ENCODE measurements at places on chromosomes 5 and 9.

DNA sequence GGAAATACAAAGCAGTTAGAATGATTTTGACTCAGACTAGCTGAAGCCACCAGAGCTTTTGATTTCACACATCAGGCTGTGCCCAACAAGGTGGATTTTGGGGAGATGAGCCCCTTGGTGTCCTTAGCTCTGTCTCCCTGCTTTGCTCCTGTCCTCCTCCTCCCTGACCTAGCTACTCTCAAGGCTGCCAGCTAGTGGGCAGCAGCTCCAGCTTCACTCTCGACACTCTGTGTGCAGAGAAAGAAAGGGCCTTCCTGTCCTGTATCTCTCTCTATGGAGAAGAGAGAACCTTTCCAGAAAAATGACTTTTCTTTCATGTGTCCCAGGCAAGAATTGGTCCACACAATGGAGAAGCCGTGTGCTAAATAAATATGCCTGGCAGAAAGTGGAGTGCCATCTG, 446.2 kb downstream of the SEMA5A start:
- no peak for DNase-seq

DNA sequence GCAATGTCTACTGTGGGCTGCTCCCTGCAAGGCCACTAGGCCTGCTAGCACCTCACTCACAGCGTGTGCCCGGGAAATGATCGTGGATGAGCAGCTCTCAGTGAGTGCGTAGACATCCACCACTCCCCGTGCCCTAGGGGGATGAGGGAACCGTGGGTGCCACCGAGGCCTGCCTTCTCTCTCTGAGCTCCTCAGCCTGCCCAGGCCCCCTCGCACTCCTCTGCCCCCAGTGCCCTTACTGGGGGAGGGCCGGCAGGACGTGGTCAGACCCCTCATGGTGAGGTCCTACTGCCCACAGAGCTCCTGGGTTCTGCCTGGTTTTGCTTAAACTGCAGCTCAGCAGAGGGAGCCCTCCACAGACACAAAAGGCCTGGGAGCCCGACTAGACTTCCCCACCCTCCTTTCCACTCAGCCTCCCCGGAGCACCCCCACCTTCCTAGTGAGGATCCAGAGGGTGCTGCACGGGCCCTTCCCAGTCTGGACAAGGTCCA, 220.0 kb downstream of the CACNA1B start:
- DNase-seq, result no peak

- DNase-seq, result peak; percentile 88
Measured at GRCh38 chr5:181243564-181244343, at the start of gene RACK1. Gene RACK1, minus strand, starts transcription at chr5:181243906. Its CDS starts 106 bp downstream, at chr5:181243800.

GRCh38 chr5:32103521-32103920, 70.6 kb downstream of the GOLPH3 start:
- no peak for DNase-seq

- no peak for DNase-seq
Measured at GRCh38 chr5:95557841-95558240, 2.9 kb downstream of the ARSK start.

DNA sequence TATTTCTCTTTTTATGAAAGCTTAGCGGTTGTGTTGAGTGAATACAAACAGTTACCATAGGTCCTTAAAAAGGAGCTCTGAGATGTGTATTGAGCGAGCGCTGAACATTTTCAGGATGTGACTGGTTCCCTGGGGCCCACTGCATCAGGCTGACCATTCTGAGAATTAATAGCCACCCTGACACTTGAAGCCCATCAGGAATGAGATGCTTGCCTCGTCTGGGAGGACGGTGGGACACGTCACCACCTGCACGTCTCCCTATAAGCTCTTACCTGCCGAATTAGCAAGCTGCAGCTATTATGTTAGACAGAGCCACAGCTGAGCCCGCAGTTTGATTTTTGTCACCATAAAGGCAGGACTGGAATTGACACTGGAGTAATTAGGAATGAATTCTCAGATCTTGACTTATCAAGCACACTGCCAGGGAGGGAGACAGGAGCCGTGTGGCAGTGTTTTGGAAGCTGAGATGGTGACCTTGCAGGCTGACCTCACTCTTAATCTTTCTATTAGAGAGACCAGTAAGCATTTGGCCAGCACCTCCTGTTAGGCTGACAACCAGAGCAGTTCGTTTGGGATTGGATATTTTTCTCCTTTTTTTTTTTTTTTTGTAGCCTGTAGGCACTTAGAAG, 373.1 kb upstream of the WWC1 start:
- no peak for DNase-seq

DNA sequence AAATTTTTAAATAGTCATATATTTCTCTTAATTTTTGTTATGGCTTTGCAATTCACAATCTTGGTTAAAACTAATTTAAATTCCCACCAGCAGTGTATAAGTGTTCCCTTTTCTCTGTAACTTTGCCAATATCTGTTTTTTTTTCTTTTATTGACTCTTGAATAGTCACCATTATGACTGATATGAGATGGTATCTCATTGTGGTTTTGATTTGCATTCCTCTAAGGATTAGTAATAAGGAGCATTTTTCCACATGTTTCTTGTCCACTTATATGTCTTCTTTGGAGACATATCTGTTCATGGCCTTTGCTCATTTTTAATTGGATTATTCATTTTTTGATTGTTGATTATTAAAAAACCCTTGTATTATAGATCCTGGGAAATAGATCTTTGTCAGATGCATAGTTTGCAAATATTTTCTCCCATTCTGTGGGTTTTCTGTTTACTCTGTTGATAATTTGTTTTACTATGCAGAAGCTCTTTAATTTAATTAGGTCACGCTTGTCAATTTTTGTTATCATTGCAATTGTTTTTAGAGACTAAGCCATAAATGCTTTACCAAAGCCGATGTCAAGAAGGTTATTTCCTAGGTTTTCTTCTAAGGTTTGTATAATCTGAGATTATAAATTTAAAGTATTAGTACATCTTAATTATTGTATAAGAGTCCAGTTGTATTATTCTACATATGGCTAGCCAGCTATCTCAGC, 610.9 kb downstream of the CHSY3 start:
- no peak for DNase-seq

- no peak for DNase-seq
Measured at GRCh38 chr5:180596668-180597231, 5.5 kb upstream of the SCGB3A1 start.

DNA sequence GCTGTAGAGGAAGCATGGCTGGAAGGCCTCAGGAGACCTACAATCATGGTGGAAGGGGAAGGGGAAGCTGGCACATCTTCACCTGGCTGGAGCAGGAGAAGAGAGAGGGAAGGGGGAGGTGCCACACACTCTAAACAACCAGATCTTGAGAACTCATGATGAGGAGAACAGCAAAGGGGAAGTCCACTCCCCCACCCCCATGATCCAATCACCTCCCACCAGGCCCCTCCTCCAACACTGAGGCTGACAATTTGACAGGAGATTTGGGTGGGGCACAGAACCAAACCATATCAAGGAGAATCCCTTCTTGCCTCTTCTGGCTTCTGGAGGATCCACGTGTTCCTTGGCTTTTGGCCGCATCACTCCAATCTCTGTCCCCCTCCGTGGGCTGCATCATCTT, 13.1 kb upstream of the CMBL start:
- DNase-seq, result no peak

DNA sequence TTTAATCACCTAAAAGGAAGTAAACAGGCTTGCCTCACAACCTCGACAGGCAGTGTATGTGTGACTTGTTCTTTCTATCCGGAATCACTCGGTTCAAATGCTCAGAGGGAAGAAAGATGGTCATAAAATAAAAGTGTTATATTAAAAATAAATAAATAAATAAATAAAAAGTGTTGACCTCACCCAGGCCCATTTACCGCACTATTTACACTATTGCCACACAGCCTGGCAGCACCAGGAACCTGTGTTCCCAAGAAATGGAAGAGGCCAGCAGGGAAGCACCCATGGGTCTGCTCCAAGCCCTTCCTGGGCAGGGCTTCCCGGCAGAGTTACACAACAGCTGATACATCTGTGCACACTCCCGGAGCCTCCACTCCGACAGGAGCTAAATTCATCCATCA, 127.9 kb downstream of the EFNA5 start:
- DNase-seq, result no peak

DNA sequence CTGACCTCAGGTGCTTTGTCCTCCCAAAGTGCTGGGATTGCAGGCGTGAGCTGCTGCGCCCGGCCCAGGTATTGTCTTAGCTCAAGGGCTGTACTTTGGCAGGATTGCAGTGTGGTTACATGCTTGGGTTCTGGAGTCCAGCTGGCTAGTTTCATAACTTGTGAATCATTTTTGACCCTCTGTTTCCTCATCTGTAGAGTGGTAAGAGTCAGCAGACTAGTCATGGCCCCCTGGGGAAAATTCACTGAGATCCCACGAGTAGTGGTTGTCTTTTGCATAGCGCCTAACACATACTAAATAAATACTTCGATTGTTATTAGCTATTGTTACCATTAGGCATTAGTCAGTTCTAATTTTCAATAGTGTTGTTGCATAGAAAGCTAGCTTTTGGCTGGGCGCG, 14.3 kb downstream of the PTPA start:
- no peak for DNase-seq

- no peak for DNase-seq
Measured at GRCh38 chr9:75531588-75531987, 358.9 kb upstream of the PCSK5 start.

DNA sequence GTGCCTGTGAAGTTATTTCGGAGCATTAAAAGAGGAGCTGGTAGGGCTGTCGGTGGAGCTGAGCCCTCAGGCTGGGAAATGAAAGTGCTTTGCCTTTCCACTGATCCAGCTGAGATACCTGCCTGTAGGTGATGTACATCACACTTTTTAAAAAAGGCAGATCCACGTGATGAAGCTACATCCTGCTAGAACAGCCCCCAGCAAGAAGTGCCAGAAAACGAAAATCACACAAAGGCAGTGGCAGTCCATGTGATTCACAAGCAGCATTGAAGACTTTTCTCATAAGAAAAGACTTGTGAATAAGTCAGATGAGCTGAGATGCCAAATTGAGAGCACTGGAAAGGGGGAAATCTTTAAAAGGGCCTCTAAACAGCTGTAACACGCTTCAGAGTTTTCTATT, 765.1 kb downstream of the PTPRD start:
- no peak for DNase-seq

- DNase-seq, result no peak
Measured at GRCh38 chr5:122653087-122654017, 121.5 kb upstream of the SNX2 start.

DNA sequence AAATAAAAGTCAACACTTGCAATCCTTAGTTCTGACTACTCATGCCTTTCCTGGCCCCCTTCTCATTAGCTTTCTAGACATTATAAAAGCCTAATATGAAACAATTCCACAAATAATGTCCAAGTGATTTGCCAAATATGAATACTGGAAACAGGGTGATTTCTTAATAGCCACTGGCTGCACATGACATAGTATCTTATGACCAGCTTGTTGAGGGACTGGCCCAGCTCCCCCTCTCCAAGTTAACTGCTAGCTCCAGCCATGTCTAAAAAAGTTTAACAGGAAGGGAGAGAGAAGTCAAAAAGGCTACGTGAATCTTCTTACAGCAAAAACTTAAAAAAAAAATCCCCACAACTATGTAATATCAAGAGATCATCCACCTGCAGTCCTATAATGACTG, 1.5 kb downstream of the CERT1 start:
- no peak for DNase-seq
